ENCODE measurements at places on chromosomes 4 and X. TPM values are rescaled to one million over a fixed set of nuclear protein-coding genes. Genes with fewer than 3 reads are reported as not detected.

- H3K4me1 ChIP-seq = peaks cover 9% of the 10 kb centered on the region
- peak; percentile 76 for DNase-seq
Measured at GRCh38 chr4:89496851-89497250, 189.3 kb upstream of the GPRIN3 start.

IL9R gene
- total RNA-seq = 0.14 TPM

FAM200B gene
- 67.4 TPM for total RNA-seq

GRCh38 chr4:70364002-70364401 lies 3.4 kb downstream of the SMR3A start:
- no peaks in the 10 kb centered on the region for H3K36me3 ChIP-seq
- no peaks in the 10 kb centered on the region for H3K27me3 ChIP-seq
- H3K4me3 ChIP-seq = no peak overlapping the region
- H3K4me1 ChIP-seq = no peaks in the 10 kb centered on the region
- DNase-seq = no peak
- H3K27ac ChIP-seq = no peak overlapping the region

GRCh38 chrX:16465081-16465876 lies 184.7 kb upstream of the S100G start:
- no peaks in the 10 kb centered on the region for H3K27me3 ChIP-seq
- no peaks in the 10 kb centered on the region for H3K36me3 ChIP-seq
- H3K27ac ChIP-seq = no peak overlapping the region
- H3K4me3 ChIP-seq = no peak overlapping the region
- no peaks in the 10 kb centered on the region for H3K4me1 ChIP-seq
